Astrocyte (in vitro differentiated cells and primary cell): ENCODE measurements at places on chromosomes 5 and 9. TPM values are rescaled to one million over a fixed set of nuclear protein-coding genes. Genes with fewer than 3 reads are reported as not detected.

Gene SYK
- total RNA-seq = 0.07 and 0.41 TPM in 2 replicates

Gene GTF3C4
- 27.3 and 27.9 TPM in 2 replicates for total RNA-seq

Gene DOCK2
- 0.43 and 0.66 TPM in 2 replicates for total RNA-seq

Gene SEMA4D
- total RNA-seq = 4.8 and 6.2 TPM in 2 replicates

Gene MSMP
- not detected in 2 replicates for total RNA-seq

Gene SLCO4C1
- total RNA-seq = 0.22 and 0.23 TPM in 2 replicates

Gene CORO2A
- total RNA-seq = 11.1 TPM in 2 replicates

Gene NFIB
- total RNA-seq = 8.8 and 9.4 TPM in 2 replicates

Gene ANKRD33B
- total RNA-seq = 13.5 and 22.7 TPM in 2 replicates

Gene LAMC3
- 0.20 and 0.55 TPM in 2 replicates for total RNA-seq

Gene WDR31
- 1.6 and 2.1 TPM in 2 replicates for total RNA-seq

Gene SLC6A3
- 0.07 TPM in 2 replicates for total RNA-seq

Gene ENHO
- 0.55 and 1.1 TPM in 2 replicates for total RNA-seq

Gene ADCY2
- total RNA-seq = 3.7 and 5.7 TPM in 2 replicates

Gene DRD1
- 0.14 and 0.23 TPM in 2 replicates for total RNA-seq

Gene PCDHGA3
- 0.14 and 0.17 TPM in 2 replicates for total RNA-seq

Gene PCSK5
- total RNA-seq = 11.5 and 13.1 TPM in 2 replicates

Gene ZBTB5
- total RNA-seq = 11.3 and 12.3 TPM in 2 replicates

DNA sequence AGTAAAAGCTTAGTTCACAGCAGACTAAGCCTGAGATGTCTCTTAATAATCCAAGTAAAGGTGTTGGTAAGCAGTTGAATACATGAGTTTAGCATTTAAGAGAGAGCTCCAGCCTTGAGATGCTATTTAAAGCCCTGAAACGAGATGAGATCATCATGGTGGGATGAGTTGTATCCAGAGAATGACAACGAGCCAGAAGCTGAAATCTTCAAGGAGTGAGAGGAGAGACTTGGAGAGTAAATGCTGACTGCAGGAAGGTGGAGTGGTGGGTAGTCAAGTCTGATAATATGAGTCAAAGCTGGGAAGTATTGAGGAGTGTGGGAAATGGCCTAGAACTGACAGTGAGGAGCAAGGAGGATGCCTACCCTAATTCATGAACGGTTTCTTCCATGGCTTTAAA lies 53.7 kb downstream of the PLAC8L1 start:
- H3K36me3 ChIP-seq = peaks cover 4% of the 10 kb centered on the region
- peaks cover 9% of the 10 kb centered on the region for H3K4me1 ChIP-seq
- H3K27me3 ChIP-seq = no peaks in the 10 kb centered on the region
- peak; percentile 80 for DNase-seq
- H3K4me3 ChIP-seq = no peak overlapping the region
- peak overlapping the region; percentile 3 for H3K27ac ChIP-seq

DNA sequence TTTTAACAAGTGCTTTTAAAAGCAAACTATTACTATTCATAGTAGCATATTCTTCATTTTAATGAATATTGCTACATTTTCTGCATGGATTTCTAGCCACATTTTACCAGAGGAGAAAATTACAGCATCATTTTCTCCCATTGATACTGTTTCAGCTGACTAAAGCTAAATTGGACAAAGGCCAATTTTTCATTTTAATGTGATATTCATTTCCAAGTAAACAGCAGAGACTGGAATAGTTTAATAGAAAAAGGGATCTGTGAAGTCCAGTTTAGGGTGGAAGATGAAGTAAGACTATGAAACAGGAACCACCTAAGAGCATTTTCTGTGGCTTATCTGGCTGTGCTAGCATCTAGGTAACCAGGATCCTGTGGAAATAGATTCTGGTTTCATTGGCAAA lies 128.1 kb downstream of the GIN1 start:
- DNase-seq = no peak
- H3K4me1 ChIP-seq = no peaks in the 10 kb centered on the region
- H3K27ac ChIP-seq = no peak overlapping the region
- H3K36me3 ChIP-seq = no peaks in the 10 kb centered on the region

DNA sequence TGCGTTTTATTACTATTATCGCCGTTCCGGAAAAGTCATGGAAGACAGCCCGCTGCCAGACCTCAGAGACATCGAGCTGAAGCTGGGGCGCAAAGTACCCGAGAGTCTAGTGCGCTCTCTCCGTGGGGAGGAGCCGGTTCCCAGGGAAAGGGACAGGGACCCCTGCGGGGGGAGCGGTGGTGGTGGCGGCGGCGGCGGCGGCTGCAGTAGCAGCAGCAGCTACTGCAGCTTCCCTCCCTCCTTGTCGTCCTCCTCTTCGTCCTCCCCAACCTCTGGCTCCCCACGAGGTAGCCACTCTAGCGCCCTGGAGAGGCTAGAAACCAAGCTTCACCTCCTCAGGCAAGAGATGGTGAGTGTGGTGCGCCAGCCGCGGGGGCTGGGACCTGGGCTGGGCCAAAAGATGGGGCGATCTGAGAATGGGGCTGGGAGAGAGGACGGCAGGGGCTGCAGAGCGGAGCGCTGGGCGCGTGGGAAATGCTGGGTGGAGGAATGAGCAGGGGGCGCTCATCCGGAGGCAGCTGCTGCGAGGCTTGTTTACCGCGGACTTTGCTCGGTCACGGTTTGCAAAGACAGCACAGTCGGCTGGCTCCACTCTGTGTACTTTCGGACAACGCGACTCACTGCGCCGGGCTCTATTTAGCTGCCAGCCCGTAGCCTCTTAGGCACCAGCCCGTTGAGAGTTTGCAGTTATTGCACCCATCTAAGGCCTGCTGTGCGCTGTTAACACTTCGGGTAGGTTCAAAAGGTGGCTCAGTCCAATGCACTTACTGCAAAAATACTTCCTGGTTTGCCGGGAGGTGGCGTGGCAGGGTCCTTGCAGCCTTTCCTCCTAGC lies 1.1 kb downstream of the LURAP1L start:
- H3K36me3 ChIP-seq = no peaks in the 10 kb centered on the region
- DNase-seq = peak; percentile 84
- peak overlapping the region; percentile 85 for H3K27ac ChIP-seq

GRCh38 chr5:78112931-78113330 lies 181.6 kb downstream of the AP3B1 start:
- DNase-seq = no peak
- H3K36me3 ChIP-seq = peaks cover 2% of the 10 kb centered on the region
- H3K4me3 ChIP-seq = no peak overlapping the region
- H3K4me1 ChIP-seq = no peaks in the 10 kb centered on the region

DNA sequence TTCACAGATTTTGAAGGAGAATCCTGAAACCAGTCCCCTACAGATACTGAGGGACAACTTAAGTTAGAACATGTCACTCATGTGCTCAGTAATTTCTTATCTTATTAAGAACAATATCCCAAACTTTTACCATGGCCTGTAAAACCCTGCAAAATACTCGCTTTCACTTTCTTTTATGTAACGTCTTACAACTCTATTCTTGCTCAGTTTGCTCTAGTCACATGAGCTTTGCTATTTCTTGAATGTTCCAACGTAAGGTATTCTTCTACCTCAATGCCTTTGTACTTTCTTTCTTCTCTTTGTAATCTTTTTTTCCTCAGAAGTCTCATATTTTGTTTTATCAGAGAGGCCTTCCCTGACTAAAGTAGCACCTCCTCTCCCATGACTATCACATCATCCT lies 14.1 kb downstream of the TMEM38B start:
- no peaks in the 10 kb centered on the region for H3K4me1 ChIP-seq
- H3K27ac ChIP-seq = no peak overlapping the region
- no peak for DNase-seq
- H3K27me3 ChIP-seq = no peaks in the 10 kb centered on the region
- H3K36me3 ChIP-seq = no peaks in the 10 kb centered on the region

GRCh38 chr5:151037561-151038411 lies 17.4 kb downstream of the GPX3 start:
- peak overlapping the region; percentile 6 for H3K27ac ChIP-seq
- H3K4me1 ChIP-seq = peaks cover 20% of the 10 kb centered on the region
- peak; percentile 64 for DNase-seq
- H3K4me3 ChIP-seq = no peak overlapping the region

DNA sequence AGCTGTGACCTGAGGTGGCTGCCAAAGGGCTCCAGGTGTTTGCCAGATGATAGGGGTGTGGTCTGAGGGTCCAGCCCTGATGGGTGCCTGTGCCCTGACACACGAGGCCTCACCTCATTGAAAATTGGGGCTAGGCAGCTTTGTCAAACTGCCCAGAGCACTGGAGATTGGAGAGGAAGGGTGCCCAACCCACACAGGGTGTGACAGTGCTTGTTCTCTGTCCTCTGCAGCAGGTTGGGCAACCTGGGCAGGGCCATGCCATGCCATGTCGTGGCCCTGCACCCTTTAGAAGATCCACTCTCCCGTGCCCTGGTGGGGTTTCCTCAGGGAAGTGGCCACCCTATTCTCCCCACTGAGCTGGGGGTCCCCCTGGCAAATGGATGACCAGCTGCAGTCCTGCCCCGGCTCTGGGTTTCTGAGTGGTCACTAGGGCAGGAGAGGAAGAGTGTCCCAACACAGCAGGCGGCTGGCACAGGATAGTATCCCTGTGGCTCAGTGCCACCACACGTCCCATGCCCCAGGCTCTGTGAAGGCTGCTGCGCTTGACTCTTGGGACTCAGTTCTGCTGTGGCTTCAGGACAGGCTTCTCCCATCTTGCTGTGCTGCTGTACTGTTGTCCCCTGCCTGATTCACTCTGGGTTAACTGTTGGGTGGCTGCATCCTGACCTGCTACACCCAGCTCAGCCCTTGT lies 100.8 kb upstream of the PITX1 start:
- no peaks in the 10 kb centered on the region for H3K36me3 ChIP-seq
- DNase-seq = no peak
- H3K27ac ChIP-seq = no peak overlapping the region
- no peak overlapping the region for H3K4me3 ChIP-seq
- peaks cover 2% of the 10 kb centered on the region for H3K27me3 ChIP-seq
- peaks cover 3% of the 10 kb centered on the region for H3K4me1 ChIP-seq

DNA sequence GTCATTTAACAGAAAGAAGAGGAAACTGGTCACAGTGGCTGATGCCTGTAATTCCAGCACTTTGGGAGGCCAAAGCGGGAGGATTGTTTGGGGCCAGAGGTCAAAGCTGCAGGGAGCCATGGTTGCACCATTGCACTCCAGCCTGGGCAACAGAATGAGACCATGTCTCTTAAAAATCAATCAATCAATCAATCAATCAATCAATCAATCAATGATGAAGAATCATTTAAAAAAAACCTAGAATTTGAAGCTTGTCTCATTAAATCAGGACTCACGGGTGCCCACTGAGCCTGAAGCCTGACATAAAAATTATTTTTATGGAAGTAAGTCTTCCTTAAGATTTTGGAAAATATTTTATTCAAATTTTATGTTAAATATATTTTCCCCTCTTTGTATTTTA lies 43.9 kb downstream of the BNIP1 start:
- H3K36me3 ChIP-seq = no peaks in the 10 kb centered on the region
- H3K27ac ChIP-seq = no peak overlapping the region
- no peak for DNase-seq
- H3K4me1 ChIP-seq = no peaks in the 10 kb centered on the region
- peaks cover 12% of the 10 kb centered on the region for H3K27me3 ChIP-seq
- H3K4me3 ChIP-seq = no peak overlapping the region

DNA sequence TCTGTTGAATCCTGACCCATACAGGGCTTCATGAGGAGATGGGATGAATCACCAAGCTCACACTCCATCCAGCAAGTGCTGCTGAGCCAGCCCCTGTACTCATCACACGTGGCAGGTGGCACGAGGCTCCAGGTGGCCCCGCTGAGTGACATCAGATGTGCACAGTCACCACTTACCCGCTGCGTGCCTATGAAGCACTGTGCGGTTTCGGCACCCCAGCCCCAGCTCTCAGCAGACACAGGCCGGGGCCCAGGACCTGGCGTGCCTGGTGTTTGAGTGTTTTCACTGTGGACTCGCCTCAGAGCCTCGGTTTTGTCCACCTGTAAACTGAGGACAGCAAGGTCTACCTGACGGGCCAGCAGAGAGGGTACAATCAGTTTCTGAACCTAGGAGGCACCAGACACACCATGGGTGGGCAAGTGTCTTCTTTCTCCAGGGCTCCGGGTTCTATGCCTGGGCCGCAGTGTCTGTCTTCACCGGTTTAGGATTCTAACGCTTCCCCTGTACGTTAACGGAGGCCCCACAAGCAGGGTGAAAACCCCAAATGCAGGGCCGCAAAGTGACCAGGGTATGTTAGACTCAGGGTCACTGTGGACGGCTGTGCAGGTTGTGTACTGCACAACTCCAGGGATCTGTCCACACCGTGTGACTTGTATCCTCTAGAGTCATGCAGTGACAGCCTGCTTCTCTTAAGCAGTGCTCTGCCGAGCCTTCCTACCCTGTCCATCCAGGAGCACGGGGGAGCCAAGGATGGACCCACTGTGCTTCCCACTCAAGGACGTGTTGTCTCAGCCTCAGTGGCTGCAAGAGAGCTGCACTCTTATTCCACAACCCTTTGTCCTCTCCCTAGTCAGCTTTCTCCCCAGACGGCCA lies 44.3 kb upstream of the COL5A1 start:
- H3K27me3 ChIP-seq = no peaks in the 10 kb centered on the region
- H3K36me3 ChIP-seq = no peaks in the 10 kb centered on the region
- DNase-seq = peak; percentile 73
- H3K4me1 ChIP-seq = peaks cover 25% of the 10 kb centered on the region
- H3K4me3 ChIP-seq = no peak overlapping the region
- no peak overlapping the region for H3K27ac ChIP-seq

DNA sequence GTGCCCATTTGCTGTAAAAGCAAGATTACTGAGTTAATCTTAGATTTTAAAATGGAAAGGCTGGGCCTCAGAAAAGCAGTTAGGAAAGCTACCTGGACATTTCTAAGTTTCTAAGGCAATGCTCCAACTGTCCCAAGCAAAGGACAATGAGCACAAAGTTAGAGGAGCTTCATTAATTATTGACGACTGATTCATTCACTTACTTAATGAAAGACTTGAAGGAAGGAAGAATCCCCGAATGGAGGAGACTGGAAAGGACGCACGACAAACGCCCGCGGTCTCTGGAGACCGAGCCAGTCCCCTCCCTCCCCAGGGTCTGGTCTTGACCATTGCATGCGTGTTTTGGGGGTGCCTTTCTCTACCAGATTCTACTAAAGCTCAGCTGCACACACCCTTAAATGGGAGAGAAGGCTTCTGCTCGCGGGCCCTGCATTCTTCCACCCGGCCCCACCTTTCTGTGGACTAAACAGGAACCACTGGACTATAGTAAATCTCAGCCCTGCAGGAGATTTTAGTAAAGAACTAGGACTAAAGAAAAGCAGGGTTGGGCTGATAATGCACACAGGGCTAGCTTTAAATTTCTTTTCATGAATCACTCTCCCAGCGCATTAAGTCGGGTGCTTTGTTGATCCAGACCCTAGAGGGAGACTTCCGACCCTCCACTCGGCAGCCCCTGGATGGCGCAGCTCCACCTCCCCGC lies 44.8 kb downstream of the CTSL start:
- peaks cover 8% of the 10 kb centered on the region for H3K27me3 ChIP-seq
- H3K4me3 ChIP-seq = no peak overlapping the region
- DNase-seq = no peak

- no peaks in the 10 kb centered on the region for H3K27me3 ChIP-seq
- no peak overlapping the region for H3K27ac ChIP-seq
- H3K4me3 ChIP-seq = no peak overlapping the region
- H3K36me3 ChIP-seq = no peaks in the 10 kb centered on the region
- DNase-seq = no peak
These were observed 23.1 kb upstream of the ZNF354B start for GRCh38 chr5:178836628-178837027.

- H3K27ac ChIP-seq = no peak overlapping the region
- peaks cover 5% of the 10 kb centered on the region for H3K27me3 ChIP-seq
- H3K36me3 ChIP-seq = no peaks in the 10 kb centered on the region
- peaks cover 8% of the 10 kb centered on the region for H3K4me1 ChIP-seq
- H3K4me3 ChIP-seq = no peak overlapping the region
These were observed 468.8 kb downstream of the BNC2 start for GRCh38 chr9:16401701-16402100.

- H3K27me3 ChIP-seq = no peaks in the 10 kb centered on the region
- H3K4me3 ChIP-seq = no peak overlapping the region
- no peaks in the 10 kb centered on the region for H3K4me1 ChIP-seq
- no peak overlapping the region for H3K27ac ChIP-seq
- no peak for DNase-seq
- no peaks in the 10 kb centered on the region for H3K36me3 ChIP-seq
These were observed 104.7 kb upstream of the GPR151 start for GRCh38 chr5:146620669-146621051.
